ENCODE measurements at places on chromosomes 12 and 14.

DNA sequence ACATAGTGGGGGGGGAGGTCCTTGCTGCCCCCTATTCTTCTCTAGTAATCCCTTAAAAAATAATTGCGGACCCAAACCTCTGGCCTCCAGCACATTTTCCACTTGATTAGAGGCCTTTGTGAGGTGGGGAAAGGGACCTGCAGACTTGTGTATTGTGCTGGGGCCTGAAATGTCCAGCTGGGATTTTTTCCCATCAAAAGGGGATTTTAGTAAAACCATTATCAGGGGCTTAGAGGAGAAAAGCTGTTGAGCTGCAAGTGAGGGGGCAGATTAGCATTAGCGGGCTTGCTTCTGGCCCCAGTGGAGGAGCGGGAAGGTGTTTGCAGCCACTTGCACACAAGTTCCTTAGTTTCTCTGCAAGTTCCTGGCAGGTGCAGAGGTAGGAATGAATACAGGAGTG, 13.9 kb downstream of the FBXL14 start:
- H3K27me3 ChIP-seq, result no peaks in the 10 kb centered on the region
- no peak for DNase-seq
- H3K4me3 ChIP-seq, result no peak overlapping the region
- no peaks in the 10 kb centered on the region for H3K36me3 ChIP-seq
- no peak overlapping the region for H3K27ac ChIP-seq

GRCh38 chr12:126681676-126682075, 1585.3 kb upstream of the TMEM132C start:
- no peaks in the 10 kb centered on the region for H3K36me3 ChIP-seq
- no peak overlapping the region for H3K27ac ChIP-seq
- DNase-seq, result no peak
- no peak overlapping the region for H3K4me3 ChIP-seq

DNA sequence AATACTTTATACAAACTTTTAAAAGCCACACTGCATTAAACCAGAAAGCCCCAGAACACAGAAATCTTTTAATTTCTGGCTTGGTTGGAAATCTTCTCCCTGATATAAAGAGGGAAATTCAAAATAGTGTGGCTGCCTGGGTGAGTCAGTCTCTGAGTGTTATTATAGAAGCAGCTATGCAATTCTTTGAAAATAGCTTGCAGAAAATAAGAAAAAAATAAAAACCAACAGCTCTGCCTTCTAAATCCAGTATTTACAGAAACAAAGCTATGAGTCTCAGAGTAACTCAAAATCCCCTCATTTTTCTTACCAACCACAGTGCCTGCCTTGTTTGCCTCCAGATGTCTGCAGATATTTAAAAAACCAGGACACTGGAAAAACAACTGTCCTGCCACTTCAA, 68.6 kb upstream of the FERMT2 start:
- H3K4me1 ChIP-seq, result no peaks in the 10 kb centered on the region
- H3K27me3 ChIP-seq, result no peaks in the 10 kb centered on the region
- no peak overlapping the region for H3K4me3 ChIP-seq
- no peak overlapping the region for H3K27ac ChIP-seq
- DNase-seq, result no peak

- H3K4me1 ChIP-seq, result no peaks in the 10 kb centered on the region
- no peaks in the 10 kb centered on the region for H3K27me3 ChIP-seq
- no peak overlapping the region for H3K27ac ChIP-seq
- no peak overlapping the region for H3K4me3 ChIP-seq
- no peak for DNase-seq
Measured at GRCh38 chr14:25411781-25412757, 362.1 kb upstream of the STXBP6 start.

GRCh38 chr12:40980427-40980961, 207.6 kb upstream of the PDZRN4 start:
- H3K27me3 ChIP-seq, result no peaks in the 10 kb centered on the region
- H3K27ac ChIP-seq, result no peak overlapping the region
- H3K36me3 ChIP-seq, result no peaks in the 10 kb centered on the region
- no peak for DNase-seq

GRCh38 chr12:5476356-5476755, 44.4 kb downstream of the NTF3 start:
- no peaks in the 10 kb centered on the region for H3K36me3 ChIP-seq
- H3K27ac ChIP-seq, result no peak overlapping the region
- peaks cover 3% of the 10 kb centered on the region for H3K27me3 ChIP-seq
- H3K4me1 ChIP-seq, result no peaks in the 10 kb centered on the region
- H3K4me3 ChIP-seq, result no peak overlapping the region

GRCh38 chr12:56358836-56359532, 923 bp downstream of the STAT2 start:
- no peaks in the 10 kb centered on the region for H3K27me3 ChIP-seq
- peak overlapping the region; percentile 94 for H3K4me3 ChIP-seq
- H3K27ac ChIP-seq, result peak overlapping the region; percentile 98

- H3K36me3 ChIP-seq, result no peaks in the 10 kb centered on the region
- H3K4me3 ChIP-seq, result no peak overlapping the region
- H3K27ac ChIP-seq, result no peak overlapping the region
- H3K4me1 ChIP-seq, result peaks cover 2% of the 10 kb centered on the region
- no peaks in the 10 kb centered on the region for H3K27me3 ChIP-seq
- DNase-seq, result no peak
Measured at GRCh38 chr14:61184112-61184511, 97.0 kb downstream of the TMEM30B start.

DNA sequence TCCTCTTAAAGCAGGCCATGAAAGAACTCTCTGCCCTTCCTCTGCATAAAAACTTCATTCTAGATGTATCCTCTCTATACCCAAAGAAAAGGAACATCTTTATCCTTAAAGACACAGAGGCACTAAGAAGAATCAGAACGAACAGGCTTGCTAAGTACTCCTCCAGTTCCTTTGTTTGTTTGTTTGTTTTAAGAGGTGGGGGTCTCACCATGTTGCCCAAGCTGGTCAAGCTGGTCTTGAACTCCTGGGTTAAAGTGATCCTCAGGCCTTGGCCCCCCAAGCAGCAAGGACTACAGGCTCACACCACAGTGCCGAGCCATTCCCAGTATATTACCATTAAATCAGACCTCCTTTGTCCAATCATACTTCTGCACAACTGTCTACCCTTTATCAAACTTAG, 14.0 kb downstream of the GDF3 start:
- H3K4me1 ChIP-seq, result no peaks in the 10 kb centered on the region
- H3K4me3 ChIP-seq, result no peak overlapping the region
- peaks cover 4% of the 10 kb centered on the region for H3K27me3 ChIP-seq
- H3K27ac ChIP-seq, result no peak overlapping the region
- no peak for DNase-seq
- H3K36me3 ChIP-seq, result no peaks in the 10 kb centered on the region

DNA sequence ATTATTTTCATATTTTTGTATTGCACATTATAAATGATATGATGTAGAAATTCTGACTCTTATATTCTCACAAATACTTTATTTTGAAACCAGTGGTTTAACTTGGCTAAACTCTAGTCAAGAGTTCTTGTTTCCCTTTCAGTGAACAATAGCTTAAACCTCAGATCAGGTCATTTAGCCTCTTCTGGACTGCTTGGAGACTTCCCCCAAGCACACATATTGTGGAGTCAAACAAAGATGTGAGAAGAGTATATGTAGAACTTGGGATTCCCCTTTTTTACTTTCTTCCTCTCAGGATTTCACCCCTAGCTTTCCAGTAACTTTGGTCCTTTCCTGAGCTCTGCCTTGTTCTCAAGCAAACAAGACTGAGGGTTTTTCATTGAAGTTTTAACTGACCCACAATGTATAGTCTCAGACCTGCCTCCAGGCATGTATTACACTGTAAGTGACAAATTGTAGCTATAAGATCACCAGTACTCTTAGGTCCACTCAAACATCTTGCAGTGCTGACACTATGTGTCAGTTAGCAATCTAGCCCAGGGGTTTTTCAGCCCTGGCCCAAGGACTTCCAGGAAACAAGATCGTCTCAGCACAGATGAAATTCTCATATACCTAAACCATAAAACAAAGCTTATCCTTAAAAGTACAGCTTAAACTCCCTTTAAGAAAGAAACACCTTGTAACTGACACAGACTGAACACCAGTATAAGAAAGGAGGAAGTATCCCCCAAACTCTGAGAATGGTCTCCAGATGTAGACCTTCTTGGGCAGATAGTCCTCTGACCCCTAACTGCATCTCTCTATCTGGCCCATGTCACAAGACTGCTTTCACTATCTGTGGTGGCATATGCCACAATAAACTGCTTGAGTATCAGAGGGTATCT, 98.6 kb downstream of the SLC6A15 start:
- H3K27ac ChIP-seq, result no peak overlapping the region
- no peak overlapping the region for H3K4me3 ChIP-seq
- no peaks in the 10 kb centered on the region for H3K4me1 ChIP-seq
- no peak for DNase-seq
- H3K27me3 ChIP-seq, result no peaks in the 10 kb centered on the region

DNA sequence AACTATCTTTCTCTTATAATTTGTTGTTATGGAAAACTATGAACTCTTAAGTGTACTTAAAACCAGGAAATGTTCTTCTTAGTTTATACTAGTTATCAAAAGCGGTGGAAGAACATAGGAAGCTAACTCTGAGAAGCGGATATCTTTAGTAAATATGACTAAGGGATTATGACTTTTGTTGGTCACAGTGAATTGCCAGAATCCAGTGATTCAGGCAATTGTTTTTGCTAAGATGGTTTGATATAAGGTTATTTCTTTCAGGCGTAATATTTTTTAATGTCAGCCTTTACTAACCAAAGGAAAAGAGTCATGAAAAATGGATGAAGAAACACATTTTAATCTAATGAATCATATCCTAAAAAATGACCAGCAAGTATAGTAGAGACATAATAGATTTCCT, 473.5 kb downstream of the FOXG1 start:
- H3K4me1 ChIP-seq, result no peaks in the 10 kb centered on the region
- no peak overlapping the region for H3K4me3 ChIP-seq
- H3K36me3 ChIP-seq, result no peaks in the 10 kb centered on the region
- H3K27ac ChIP-seq, result no peak overlapping the region

GRCh38 chr14:101082036-101082435, 178.5 kb upstream of the RTL1 start:
- H3K4me1 ChIP-seq, result no peaks in the 10 kb centered on the region
- no peak overlapping the region for H3K4me3 ChIP-seq
- H3K27me3 ChIP-seq, result peaks cover 30% of the 10 kb centered on the region
- H3K36me3 ChIP-seq, result no peaks in the 10 kb centered on the region

GRCh38 chr12:72465940-72466630, 193.9 kb downstream of the TRHDE start:
- H3K27ac ChIP-seq, result no peak overlapping the region
- no peaks in the 10 kb centered on the region for H3K4me1 ChIP-seq
- H3K4me3 ChIP-seq, result no peak overlapping the region
- no peaks in the 10 kb centered on the region for H3K27me3 ChIP-seq

DNA sequence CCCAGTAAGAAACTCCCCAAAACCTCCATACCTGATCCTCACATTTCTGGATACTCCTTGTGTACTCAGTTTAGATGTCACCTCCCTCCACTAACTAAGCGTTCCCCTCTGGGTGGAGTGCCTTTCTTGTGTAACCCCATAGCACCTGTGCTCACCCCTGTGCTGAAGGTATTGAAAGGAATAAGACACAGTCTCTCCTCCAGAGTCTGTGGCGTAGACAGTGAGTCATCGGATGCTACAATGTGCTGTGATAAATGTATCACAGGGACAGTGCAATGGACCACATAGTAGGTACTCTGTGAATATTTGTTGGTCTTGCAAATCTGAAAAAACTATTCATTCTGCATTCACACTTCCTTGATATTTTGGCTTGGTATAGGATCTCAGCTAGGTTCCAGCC, 30.8 kb downstream of the TSPAN9 start:
- H3K27ac ChIP-seq, result no peak overlapping the region
- no peaks in the 10 kb centered on the region for H3K27me3 ChIP-seq
- DNase-seq, result no peak
- no peaks in the 10 kb centered on the region for H3K36me3 ChIP-seq

- no peak overlapping the region for H3K4me3 ChIP-seq
- H3K27me3 ChIP-seq, result no peaks in the 10 kb centered on the region
- H3K4me1 ChIP-seq, result peaks cover 3% of the 10 kb centered on the region
- no peak for DNase-seq
Measured at GRCh38 chr12:65334521-65334920, 56.0 kb downstream of the MSRB3 start.

DNA sequence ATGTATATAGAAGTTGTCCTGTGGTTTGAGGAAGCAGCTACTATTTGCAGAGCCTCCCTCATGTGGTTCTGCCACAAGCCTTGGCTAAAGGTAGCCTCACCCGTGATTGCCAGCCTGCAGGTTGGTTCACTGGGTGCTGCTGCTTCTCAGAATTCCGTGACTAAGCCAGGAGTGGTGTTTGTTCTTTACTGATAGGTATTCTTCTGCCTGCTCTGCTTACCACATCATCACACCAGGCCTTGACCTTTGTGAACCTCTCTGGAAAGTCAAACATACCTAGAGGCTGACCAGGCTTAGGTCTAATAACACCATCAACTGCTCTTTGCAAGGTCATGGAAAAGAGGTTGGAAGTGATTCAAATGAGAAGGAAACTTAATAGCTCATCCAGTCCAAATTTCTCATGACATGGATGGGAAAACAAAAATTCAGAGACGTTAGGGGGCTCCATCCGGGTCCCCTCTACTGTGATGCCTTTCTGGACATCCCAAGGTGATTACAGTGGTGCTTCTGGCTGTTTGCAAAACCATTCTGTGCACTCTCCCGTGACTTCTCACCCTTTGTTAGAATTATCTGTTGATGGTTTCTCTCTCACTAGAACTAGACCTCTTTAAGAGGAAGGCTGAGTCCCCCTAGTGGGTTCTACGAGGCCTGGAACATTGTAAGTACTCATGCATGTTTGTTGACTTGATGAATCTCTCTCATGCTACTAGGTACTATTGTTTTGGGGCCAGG, 8.5 kb upstream of the SOCS2 start:
- H3K4me1 ChIP-seq, result no peaks in the 10 kb centered on the region
- H3K27me3 ChIP-seq, result no peaks in the 10 kb centered on the region
- no peaks in the 10 kb centered on the region for H3K36me3 ChIP-seq
- H3K27ac ChIP-seq, result no peak overlapping the region

DNA sequence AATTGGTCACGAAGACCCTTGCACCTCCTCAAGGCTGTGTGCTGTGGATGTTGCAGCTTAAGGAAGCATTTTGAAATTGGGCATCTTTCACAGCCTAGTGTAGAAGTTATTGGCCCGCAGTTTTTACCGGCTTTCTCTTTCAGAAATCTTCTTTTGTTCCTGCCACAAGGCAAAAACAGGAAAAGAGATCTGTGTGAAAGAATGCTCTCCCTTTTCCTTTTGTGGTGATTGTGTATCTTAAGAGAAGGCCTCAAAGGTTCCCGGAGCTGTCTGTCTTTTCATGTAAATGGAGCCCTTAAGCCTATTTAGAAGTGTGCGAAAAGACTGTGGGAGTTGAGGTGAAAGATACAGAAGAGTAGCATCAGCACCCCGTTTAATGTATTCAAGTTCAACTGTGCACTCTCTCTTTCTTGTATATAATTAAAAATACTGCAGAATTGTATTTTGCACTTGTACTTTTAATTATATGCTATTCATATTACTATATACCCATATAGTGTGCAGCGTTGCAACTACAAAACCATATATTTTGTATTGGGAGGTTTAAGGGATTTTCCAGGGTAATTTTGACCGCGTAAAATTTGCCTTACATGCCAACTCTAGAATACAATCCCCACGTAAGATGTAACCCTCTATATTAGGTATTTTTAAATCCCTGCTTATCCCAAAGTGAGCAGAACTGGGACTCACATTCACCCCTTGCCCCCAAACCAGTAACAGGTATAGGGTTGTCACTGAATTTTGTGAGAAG, 441.7 kb downstream of the RAD51B start:
- no peaks in the 10 kb centered on the region for H3K27me3 ChIP-seq
- no peaks in the 10 kb centered on the region for H3K36me3 ChIP-seq
- peaks cover 13% of the 10 kb centered on the region for H3K4me1 ChIP-seq
- H3K4me3 ChIP-seq, result no peak overlapping the region

- DNase-seq, result no peak
- H3K4me3 ChIP-seq, result no peak overlapping the region
- no peaks in the 10 kb centered on the region for H3K36me3 ChIP-seq
- no peak overlapping the region for H3K27ac ChIP-seq
- no peaks in the 10 kb centered on the region for H3K27me3 ChIP-seq
Measured at GRCh38 chr14:72612041-72612440, 281.9 kb downstream of the DPF3 start.
